ENCODE measurements at places on chromosomes 5 and 9.

- no peak for DNase-seq
Measured at GRCh38 chr9:126217250-126217653, 109.4 kb upstream of the MVB12B start.

DNA sequence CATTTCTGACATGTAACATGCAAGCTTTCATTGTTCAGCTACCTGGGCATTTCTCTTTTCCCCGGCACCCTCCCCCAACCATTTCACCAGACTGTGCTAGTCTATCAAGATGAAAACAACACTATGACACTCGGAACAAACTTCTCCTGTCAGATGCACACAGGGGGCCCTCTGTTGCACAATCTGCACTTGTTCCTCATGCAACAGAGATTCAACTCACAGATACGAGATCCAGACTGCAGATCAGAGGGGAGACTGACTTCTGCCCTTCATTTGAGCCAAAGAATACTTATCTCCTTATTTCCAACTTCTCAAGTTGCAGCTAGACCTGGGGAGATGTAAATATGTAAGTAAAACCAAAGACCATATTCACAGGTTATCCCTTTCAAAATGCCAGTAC is 15.7 kb upstream of the FST start:
- no peak for DNase-seq

DNA sequence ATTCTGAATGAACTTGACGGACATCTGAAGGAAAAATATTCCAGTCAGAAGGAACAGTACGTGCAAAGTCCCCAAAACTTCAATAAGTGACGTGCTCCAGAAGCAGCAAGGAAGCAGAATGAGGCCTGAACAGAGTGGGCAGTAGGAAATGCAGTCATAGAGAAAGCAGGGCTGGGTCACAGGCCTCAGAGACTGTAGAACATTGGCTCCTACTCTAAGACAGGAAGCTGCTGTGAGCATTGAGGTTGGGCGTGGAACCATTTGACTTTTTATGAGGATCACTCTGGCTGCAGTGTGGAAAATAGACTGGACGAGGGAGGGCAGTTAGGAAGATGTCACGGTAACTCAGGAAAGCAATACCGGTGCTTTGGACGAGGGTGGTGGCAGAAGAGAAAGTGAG is 64.0 kb downstream of the DOCK8 start:
- peak; percentile 1 for DNase-seq

DNA sequence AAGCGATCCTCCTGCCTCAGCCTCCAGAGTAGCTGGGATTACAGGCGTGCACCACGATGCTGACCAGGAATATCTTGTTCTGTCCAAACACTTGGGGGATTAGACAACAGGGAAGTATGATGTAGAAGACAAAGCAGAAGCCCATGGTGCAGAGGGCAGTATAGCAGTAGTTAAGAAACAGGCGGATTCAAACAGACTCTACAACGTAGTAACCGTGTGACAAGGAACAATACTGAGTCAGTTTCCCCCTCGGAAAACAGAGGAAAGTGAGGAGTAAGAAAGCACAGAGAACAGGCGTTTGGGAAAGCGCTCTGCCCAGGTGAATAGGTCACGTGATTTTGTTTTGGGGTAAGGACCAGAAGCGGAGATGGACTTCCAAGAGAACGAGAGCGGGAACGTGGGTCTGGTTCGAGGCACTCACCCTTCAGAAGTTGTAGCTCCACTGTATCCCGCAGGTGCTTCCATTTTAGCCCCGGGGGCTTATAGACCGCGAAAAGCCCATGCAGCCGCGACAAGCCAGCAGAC is 306 bp downstream of the TRUB2 start:
- DNase-seq: no peak

DNA sequence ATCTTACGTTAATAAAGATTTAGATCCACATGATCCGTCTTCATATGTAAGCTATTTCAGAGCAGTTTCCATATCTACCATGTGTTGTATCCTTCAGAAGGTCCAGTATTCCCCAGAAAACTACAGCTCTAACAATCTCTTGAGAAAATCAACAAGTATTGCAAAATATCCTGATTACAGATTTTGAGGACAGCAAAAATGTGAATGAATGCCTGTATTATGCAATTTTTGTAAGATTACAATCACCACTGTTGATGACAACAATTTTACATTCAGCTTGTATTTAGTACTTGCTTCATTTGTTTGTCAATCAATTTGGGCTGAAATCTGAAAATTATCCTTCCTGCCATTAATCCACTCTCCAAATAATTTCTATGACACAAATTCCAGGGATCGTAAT is 43.0 kb upstream of the FLT4 start:
- no peak for DNase-seq

DNA sequence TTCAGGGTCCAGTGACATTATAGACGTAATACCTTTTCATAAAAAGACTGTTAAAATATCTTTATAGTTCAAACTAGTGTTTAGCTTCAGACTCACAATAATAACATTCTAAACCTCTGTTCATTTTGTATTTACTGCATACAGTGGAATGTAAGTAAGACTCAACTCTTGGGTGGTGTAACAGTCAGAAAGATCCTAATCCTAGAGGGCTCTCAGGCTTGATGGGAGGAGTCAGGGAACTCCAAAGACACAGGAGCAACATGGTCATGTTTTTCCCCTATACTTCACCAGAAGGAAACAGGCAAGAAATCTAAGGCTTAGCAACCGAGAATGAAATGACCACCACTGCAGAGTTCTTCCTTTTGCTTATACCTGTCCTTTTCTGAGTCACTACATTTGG is 82.6 kb downstream of the MRPS27 start:
- peak; percentile 40 for DNase-seq
